NCI-H226 (cell line): ENCODE measurements at places on chromosomes 7 and 10.

GRCh38 chr7:374706-375311 lies 84.8 kb downstream of the FOXL3 start:
- DNase-seq = no peak

- no peak for DNase-seq
Measured at GRCh38 chr10:47094636-47095035, 183.4 kb downstream of the PTPN20 start.

- DNase-seq = no peak
Measured at GRCh38 chr7:48101352-48101751, 12.3 kb downstream of the UPP1 start.

DNA sequence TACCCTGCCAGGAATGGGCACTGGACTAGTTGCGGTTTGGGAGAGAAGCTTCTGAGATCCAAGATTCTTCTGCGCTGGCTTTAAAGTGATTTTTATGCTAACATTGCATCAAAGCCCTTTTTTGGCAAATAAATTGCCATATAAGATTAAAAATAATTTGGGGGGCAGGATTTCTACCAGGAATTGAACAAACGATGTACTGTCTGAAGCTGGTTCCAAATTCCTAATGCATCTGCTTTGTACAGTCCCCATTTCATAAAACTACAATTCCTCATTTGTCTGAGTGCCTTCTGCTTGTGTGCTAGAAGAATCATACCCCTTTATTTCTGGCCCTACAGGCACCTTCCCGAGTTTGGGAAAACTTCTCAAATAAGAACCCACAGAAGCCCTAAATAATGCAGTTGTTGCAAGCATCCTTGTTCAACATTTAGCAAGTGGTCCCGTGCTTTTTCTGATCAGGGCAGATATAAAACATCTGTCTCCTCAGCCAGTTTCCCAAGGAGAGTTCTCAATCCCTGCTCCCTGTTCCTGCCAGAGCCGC lies 349.7 kb downstream of the PTEN start:
- no peak for DNase-seq

DNA sequence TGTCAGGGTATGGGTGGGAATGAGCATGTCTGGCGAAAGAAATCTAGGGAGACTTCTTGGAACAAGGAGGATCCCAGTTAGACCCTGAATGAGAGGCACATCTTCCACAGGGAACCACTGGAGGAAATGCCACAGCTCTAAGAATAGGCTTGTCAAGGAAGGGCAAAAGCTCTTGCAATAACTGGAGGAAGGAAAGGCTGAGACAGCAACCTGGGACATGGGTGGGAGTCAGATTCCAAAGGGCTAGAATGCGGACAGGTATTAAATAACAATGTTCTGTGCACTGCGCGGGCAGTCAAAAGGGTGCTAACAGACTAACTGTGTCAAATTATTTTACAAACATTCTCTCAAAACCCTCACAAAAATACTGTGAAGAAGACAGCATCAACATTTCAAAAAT lies 4.5 kb downstream of the NUDCD3 start:
- DNase-seq = no peak

GRCh38 chr10:70992436-70992835 lies 104.1 kb upstream of the PCBD1 start:
- DNase-seq = no peak

GRCh38 chr10:23543691-23544380 lies 105.0 kb downstream of the OTUD1 start:
- DNase-seq = peak; percentile 33

- no peak for DNase-seq
Measured at GRCh38 chr7:26328498-26329390, 37.1 kb downstream of the SNX10 start.

GRCh38 chr7:102843850-102844249 lies 69.0 kb upstream of the LRRC17 start:
- DNase-seq = no peak

GRCh38 chr10:19628767-19629560 lies 187.3 kb upstream of the PLXDC2 start:
- no peak for DNase-seq

DNA sequence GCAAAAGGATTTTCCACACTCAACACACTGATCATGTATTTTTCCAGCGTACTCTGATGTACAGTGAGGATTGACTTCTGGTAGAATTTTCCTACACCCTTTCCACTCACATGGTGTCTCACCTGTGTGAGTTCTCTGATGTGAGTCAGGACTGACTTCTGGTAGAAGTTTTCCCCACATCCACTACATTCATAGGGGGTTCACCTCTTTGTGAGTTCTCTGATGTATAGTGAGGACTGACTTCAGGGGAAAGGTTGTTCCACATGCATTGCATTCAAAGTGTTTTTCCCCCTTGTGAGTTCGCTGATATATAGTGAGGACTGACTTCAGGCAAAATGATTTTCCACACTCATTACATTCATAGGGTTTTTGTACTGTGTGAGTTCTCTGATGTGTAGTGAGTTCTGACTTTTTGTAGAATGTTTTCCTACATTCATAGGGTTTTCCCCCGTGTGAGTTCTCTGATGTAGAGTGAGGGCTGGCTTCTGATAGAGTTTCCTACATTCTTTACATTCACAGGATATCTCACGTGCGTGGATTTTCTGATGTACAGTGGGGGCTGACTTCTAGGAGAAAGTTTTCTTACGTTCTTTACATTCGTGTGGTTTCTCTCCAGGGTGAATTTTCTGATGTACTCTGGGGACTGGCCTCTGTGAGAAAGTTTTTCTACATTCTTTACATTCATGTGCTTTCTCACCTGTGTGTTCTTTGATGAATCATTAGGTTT lies 146.5 kb downstream of the GLRX3 start:
- no peak for DNase-seq

DNA sequence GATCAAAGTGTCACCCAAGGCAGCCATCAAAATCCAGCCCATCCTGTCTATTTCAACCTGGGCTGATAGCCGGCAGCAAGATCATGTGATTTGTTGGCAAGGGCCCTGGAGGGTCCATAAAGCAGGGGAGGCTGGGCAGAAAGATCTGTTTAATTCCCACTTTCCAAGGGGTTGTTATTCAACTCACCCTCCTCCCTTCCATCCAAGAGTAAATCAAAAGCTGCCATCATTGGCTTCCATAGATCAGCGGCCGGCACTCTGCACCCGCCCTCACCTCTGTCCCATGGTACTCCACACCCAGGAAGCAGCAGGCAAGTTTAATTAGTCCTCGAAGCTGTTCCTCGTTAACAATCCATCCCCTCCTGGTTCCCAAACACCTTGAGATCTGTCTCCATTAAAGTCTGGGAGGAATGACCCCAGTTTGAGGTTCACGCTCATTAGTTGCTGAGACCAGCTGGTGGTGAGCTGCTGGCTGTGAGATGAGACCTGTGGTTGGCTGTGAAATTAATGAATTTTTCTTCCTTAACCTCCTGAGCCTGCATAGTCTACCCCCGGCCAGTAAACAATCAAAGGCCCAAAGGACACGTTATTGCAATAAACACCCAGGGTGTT lies 120.6 kb upstream of the CHST15 start:
- DNase-seq = no peak

DNA sequence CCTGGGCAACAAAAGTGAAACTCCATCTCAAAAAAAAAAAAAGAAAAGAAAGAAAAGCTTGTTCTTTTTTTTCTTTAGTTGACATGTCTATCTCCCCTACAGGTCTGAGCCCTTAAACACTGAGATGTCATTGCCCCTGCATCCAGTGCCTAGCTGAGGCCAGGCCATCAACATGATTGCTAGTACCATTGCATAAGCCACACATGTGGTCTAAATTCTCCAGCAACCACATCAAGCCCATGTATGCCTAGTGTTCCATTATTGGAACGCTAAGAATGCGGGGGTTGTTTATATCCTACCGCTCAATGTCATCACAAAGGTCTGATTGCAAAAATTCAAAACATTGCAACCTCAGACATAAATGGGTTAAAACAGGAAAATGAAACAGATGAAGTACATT lies 62.7 kb downstream of the NPTX2 start:
- DNase-seq = no peak

- no peak for DNase-seq
Measured at GRCh38 chr7:19963695-19964094, 190.3 kb upstream of the TMEM196 start.

GRCh38 chr7:88789480-88790064 lies 6.0 kb downstream of the TEX47 start:
- DNase-seq = no peak

- DNase-seq = no peak
Measured at GRCh38 chr10:124917428-124918190, 24.3 kb upstream of the ZRANB1 start.
